ENCODE measurements at places on chromosomes 3 and 15.

DNA sequence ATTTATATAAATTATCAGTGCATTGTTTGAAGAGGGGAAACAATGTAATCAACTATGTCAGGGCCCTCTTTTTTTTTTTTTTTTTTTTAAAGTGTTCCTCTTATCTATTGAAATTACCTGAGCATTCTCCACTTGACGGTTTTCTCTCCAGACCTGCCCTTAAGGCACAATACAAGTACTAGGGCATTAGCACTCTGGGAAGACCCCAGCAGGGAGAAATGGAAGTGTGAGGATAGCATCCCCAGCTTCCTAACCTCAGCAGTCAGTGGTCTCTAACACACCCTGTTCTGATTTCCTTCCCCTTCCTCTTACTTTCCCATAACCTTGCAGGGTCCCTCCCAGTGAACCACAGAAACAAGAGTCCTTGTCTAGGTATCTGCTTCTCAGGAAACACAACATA, 458.3 kb upstream of the ARL6 start:
- no peak for DNase-seq

DNA sequence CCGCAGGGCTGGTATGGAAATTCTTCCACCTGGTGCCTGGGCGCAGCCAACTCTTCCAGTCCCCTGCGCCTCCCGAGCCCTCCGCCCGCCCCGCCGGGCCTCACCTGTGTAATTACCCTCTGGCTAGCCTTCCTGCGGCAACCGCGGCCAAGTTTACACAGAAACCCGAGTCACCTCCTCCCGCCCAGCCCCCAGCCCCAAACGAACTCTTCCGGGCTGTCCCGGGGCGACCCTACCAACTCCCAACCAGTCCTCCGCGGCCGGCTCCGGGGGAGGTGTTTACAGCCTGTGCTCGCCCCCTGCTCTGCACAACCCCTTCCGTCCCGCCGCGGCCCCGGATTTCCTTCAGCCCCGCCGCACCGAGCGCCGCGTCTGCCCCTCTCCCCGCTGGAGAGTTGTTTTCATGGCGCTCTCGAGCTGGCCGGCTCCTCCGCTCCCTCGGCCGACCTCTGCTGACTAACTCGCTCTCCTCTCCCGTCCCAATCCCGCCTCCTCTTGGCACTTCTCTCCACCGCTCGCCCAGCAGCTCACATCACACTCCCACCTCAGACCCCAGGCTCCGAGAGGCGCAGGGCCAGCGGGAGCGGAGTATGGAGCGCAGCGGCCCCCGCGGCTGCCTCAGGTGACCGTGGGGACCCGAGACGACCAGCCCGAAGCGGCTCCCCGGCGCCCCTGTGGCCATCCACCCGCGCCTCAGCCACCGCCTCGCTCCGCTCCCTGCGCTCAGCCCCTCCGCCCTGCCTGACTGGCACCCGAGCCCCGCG, 538 bp downstream of the ATOSA start:
- peak; percentile 72 for DNase-seq

DNA sequence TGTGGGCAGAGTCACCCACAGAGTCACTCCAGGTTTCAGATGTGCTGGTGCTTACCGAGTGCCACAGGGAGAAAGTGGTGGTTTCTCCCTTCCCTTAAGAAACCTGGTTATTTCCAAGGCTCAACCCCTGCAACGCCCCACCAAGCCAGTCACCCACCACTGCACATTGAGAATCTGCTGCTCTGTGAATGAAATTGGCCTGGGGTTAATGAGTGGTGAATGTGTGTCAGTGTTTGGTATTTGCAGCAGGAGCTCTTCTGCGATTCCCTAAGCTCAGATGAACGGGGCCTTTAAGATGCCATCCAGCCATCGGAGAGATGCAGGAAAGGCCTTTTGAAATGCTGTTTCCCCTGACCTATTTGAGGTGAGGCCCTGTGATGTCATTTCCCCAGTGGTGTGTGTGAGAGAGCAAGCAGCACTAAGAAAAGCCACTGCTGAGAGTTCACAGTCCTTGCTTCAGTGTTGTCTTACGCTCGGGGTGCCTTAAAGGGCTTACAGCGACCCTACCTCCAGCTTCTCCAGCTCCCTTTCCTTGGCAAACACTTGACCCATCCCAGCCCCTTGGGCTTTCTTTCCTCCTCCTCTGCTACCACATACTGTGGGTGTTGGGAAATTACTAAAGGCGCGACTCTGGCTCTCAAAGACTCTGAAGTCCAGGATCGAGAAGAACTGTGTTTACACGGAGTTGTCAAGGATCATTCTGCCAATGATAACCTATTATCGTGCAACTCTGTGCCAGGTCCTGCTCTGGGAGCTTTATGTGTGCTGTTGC, 68.9 kb downstream of the SMAD3 start:
- peak; percentile 52 for DNase-seq

DNA sequence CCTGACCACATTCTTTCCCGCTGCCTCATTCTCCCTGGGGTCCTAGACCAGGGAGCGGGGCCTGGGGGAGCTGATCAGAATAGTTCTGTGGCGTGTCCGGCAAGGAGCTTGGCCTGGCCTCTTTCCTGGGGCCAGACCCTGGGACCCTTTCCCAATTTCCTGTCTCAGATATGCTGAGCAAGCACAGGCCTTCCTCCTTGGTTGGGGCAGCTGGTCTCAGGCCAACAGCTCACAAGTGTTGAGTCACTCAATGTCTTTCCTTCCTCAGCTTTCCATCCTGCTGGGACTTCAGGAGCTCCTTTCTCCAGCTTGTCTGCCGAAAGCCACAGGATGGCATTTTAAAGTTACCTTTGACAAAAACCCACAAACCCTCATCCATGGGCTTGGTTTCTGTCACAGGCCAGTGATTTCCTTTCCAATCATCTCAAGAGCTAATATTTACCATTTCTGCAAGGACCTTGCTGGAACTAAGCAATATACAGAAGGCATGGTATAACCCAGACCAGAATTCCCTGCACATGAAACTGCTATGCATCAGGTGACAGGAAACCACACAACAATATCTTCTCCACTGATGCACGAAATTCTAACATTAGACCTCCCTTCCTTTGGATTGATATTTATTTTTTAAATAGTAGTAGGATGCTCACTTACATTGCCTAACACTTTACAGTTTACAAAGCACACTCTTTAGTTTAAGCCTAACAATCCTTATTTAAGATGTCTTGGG, 19.5 kb upstream of the TIMP4 start:
- no peak for DNase-seq

DNA sequence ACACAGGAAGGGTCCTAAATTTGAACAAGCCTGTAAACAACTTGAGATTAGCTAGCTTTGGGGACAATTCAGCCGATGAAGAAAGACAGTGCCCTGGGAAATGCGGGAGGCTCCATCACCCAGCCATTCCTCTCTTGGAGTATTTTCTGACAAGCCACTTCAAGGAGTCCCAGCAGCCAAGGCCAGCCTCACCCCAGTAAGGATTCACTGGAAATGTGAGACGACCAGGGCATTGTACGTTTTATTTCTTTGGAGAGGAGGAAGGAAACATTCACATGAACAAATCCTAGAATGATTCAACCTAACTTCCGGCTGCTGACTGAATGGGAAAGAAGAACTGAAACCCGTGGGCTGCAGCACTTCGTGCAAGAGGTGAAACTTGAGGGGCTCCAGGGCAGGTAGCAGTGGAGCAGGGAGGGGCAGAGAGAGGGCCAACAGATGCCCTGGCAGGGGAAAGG, 116.4 kb upstream of the ARHGEF3 start:
- DNase-seq, result peak; percentile 64

DNA sequence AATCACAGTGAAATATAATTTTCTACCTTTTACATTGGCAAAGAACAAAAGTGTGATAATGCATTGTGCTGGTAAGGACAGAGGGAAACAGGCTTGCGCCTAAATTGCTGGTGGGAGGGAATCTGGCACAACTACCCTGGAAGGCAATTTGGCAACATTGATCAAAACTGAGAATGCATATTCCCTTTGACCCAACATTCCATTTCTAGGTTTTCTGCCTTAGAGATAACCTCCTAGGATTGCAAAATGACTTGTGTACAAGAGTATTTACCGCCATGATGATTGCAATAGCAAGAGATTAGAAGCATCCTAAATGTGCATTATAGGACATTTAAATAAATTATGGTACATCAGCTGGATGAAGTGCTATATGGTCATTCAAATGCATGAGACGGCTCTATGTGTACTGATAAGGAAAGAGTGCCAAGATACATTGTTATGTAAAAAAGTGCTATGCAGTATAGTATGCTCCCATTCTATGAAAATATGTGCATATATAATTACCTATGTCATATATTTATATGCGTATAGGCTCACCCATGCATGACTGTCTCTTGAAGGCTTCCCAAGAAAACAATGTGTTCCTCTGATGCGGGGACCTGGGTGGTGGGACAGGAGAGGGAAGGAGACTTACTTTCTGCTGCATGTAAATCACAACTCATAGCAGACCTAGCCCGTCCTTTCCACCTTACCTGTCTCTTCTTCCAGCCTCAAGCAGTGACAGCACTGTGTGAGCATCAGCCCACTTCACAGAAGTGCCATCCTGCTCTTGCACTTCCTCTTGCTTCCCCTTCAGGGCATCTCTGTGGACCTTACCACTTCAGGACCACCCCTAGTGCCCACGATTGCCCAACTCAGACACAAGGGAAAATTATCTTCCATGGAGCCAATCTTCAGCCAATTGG, 249.9 kb upstream of the TLE3 start:
- DNase-seq, result no peak

DNA sequence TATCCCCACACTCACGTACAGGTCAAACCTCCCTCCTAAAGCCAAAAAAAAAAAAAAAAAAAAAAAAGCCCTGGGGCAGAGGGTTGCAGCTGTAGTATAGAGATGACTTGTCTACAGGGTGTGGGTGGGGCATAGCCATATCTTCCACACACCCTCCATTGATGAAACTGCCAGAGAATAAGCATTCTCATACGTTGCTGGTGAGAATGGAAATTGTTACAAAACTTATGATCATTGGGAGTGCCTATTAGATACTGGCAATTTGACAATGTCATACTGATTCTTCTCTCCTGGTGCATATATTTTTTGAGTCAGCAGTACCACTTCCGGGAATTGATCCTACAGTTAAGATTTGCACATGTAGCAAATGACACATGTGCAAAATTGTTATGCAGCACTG, 11.0 kb upstream of the CTNNB1 start:
- no peak for DNase-seq

DNA sequence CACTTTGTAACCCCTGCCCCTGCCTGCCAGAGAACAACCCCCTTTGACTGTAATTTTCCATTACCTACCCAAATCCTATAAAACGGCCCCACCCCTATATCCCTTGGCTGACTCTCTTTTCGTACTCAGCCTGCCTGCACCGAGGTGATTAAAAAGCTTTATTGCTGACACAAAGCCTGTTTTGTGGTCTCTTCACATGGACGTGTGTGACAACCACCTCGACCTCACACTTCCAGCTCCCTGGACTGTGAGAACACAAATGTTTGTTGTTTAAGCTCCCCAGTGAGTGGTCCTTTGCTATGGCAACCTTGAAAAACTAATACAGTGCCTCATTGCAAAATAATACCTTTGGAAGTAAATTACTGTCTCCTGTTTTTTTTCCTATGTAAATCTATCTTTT, 299.2 kb upstream of the POU1F1 start:
- no peak for DNase-seq

DNA sequence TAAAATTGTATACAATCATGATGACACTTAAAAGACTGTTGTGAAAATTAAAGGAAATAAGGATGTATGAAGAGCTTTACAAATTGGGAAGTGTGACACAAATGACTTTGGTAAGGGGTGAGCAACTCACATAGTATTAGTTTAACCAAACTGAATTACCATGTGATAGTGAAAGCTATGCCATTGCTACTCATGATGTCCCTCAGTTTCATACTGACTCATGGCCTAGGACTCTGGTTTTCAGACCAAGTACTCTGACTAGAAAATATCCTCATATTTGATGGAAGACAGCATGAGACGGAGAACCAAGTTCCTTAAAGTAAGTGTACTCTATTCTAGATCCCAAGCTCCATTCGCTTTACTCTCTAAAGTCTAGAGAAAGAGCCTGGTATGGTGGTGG, 203.2 kb upstream of the ICE2 start:
- no peak for DNase-seq

DNA sequence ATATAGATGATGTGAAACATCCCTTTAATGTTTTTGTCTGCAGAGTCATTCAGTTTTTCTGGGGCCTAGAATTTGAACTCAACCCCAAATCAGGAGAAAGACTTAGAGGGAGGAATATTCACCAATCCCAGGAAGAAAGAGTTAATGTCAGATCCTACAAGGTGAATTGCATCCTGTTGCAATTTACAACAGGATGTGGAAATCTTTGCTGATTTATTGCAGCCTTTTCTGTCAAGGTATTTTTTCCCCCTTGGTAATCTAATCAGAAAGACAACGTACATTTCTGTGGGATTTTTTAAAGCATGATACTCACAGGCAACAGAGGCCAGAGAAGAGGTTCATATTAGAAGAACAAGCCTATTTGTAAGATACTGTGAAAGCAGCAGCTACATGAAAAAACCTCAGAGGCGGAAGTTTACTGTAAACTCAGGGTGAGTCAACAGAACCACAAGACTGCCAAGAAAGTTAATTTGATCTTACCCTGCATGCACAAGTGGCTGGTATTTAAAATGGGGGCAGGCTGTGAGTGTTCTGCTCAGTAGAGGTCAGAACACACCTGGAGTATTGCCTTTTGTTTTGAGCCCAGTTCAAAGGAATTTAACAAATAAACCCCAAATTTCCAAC, 531.9 kb downstream of the AGBL1 start:
- DNase-seq, result no peak

GRCh38 chr3:79047581-79047980, 720.2 kb downstream of the ROBO1 start:
- no peak for DNase-seq

DNA sequence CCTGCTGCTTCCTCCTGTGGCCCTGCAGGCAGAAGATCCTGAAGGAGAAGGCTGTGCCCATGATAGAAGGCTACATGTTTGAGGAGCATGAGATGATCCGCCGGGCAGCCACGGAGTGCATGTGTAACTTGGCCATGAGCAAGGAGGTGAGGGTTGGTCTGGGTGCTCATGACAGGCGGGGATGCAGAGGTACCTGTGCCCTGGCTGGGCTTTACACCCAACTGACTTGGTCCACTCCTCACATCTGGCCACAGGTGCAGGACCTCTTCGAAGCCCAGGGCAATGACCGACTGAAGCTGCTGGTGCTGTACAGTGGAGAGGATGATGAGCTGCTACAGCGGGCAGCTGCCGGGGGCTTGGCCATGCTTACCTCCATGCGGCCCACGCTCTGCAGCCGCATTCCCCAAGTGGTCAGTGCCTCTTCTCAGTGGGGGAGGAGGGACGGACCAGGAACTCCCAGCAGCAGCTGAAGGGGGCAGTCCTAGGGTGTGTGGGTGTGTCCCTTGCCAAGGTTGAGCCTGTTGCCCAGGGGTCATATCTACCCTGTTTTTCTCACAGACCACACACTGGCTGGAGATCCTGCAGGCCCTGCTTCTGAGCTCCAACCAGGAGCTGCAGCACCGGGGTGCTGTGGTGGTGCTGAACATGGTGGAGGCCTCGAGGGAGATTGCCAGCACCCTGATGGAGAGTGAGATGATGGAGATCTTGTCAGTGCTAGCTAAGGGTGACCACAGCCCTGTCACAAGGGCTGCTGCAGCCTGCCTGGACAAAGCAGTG, 1.6 kb upstream of the RCCD1 start:
- no peak for DNase-seq

DNA sequence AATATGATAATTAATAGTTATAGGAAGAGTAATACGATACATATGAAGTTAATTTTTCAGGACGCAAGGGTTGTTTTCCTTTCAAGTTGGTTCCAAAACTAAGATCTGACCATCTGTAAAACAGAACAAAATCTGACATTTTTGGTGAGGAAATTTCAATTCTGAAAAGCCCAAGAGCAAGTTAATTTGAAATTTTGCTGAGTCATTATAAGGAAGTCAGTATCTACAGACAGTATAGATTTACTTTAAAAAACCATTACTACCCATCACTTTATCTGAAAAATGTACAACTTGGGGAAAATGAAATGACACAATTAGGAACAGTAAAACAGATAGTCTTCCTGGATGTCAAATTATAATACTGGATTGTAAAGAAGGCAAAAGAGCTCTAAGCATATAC, 12.5 kb downstream of the INTS14 start:
- DNase-seq, result no peak

All from CD4-positive, CD25-positive, alpha-beta regulatory T cell (primary cell).